ENCODE measurements at places on chromosomes 3 and 15.

- peak; percentile 29 for DNase-seq
Measured at GRCh38 chr15:52236013-52236412, 44.8 kb upstream of the GNB5 start.

DNA sequence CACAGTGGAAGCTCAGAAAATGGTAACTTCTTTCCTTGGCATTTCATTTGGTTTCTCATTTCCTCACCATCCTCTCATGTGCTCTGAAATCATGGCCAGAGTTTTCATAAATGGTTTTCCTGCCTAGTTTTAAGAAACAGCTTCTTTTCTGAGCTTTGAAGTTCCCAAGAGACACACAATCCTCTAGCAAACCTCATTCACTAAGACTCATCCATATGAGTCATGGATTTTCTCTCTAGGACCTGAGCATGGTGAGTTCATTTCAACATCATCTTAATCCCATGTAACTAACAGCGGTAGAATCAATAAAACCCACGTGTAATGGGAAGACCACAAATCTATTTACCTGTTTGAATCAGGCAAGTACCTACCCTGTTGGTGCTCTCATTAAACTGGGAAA, 274.5 kb upstream of the LRTM1 start:
- DNase-seq: no peak

DNA sequence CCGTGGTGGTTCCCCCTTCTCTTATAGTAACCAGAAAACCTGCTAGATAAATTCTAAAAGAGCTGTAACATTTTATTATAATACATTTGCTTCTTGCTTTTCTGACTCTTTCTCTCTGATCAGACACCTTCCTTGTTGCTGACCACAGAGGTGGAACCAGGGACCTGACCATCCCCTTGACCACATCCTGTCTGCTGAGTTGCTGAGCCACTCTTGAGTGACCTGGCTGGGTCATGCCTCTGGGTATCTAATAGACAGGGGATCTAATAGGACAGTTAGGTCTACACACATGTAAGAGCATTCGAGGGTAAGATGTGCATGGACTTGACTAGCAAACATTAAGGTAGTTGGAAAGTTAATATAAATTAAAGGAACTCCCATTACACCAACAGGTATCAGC, 22.8 kb upstream of the TRIM59 start:
- no peak for DNase-seq

DNA sequence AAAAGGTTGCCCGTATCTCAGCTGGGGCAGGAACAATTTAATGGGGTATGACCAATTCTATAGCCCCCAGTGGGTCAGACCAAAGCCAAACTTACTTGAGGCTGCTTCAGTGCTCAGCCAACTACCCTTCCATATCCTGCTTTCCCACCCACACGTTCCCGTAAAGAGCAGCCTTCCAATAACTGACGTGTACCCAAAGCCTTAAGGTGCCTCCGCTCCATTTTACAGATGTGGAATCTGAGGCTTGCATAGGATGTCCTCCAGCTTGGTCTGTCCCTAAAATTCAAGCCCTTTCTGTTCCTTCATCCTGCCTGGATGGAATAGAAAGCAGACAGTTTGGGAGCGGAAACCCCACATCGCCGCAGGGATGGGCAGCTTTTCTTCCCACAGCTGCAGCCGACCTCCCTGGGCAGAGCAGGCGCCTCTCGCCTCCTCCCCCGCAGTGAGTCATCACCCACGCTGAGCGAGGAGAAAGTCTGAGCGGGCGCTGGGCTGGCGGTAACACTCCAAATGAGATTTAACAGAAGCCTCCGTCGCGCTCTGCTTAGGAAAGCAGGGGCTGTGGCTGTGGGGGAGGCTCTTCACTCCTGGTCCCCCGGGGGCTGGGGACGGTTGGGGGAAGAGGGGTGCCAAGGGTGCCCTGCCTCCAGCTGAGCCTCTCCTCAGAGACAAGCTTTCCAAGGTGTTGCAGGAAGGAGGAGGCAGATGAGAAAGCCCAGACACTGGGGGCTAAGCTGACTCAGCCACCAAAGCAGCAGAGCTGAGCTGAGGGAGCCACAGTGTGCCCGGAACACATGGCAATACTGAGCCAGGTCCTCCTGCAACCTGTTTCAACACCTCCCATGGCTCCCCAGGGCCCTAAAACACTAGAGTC, 57.8 kb upstream of the HRH1 start:
- peak; percentile 18 for DNase-seq

DNA sequence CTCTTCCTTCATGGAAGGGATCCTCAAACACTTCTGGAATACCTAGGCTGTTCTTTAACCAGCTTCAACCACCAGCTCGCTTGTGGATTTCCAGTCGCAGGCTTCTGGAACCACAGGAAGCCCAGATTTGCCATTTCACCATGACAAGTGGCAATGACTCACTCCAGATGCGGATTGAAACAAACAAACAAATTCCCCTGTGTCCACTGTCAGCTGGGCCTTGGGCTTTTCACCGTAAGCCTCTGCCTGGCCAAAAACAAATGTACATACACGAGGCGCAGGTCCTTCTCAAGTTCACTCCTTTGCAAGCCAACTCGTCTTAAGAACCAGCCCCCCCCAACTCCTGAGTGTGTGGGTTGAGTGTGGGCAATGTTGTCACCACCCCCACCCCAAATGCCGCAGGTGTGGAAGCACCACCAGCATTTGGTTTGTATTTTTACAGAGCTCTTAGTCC, 8.8 kb downstream of the BCL6 start:
- no peak for DNase-seq

- no peak for DNase-seq
Measured at GRCh38 chr3:60217156-60217911, 1033.9 kb downstream of the FHIT start.

All from stimulated activated naive B cell treated with anti-CD40 and anti-IgM and Interleukin-4, amounts not matched to agents 10 μg/mL and 1 μg/mL and 100 μg/mL, for 72 hours (primary cell).